Natural killer cell treated with Interleukin-12 subunit alpha and Interleukin-12 subunit beta and Interleukin-15 and Interleukin-18, amount 100 ng/mL, for 72 hours (primary cell): ENCODE measurements at places on chromosomes 1 and 21. TPM values are rescaled to one million over a fixed set of nuclear protein-coding genes. Genes with fewer than 3 reads are reported as not detected.
A peak's percentile ranks its signal among the peaks of the same experiment; 100 is the strongest.

Gene CNKSR1
- total RNA-seq: not detected

Gene TTC4
- total RNA-seq: 33.9 TPM

Gene KANK4
- not detected for total RNA-seq

DNA sequence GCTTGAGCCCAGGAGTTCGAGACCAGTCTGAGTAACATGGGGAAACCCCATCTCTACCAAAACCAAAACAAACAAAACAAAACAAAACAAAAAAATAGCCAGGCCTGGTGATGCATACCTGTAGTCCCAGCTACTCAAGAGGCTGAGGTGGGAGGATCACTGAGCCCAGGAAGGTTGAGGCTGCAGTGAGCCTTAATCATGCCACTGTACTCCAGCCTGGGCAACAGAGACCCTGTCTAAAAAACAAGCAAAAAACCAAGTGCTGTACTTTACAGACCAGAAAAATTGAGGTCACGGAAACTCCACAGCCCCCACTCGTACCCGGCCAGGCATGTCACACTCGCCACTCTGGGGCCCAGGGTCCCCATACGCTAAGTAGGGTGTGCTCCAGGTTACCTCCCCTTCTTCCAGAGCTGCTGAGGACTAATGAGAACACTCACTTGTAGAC lies 22.9 kb downstream of the ATP2B4 start:
- no peak for DNase-seq
- H3K27me3 ChIP-seq: no peaks in the 10 kb centered on the region
- H3K27ac ChIP-seq: peak overlapping the region; percentile 98
- peak overlapping the region; percentile 81 for H3K4me3 ChIP-seq
- H3K36me3 ChIP-seq: no peaks in the 10 kb centered on the region

DNA sequence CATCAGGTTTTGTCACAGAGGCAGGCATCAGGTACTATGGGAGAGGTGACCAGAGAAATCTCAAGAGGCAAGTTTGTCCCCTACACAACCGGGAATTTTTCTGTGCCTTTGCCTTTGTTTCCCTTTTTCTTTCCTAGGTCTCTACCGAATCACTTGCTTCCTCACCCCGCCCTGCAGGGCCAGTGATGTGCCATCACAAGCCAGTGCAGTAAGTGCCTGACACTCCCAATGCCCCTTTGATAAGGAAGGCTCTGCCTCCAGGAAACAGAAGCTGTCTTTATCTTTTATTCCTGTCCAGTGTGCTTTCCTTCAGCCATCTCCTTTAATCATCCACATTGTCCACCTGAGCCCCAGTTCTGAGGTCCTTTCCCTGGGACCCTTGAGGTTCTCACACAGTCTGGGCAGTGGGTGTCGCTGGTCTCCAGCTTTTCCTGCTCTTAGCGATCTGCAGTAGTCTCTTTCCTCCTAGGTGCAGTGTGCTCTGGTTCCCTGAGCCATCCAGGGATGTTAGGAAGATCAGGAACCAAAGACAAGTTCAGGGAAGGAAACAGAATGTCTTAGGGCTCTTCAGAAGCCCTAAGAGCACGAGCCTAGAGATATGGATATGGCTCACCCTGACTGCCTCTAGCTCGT lies 36.6 kb downstream of the GJA5 start:
- no peaks in the 10 kb centered on the region for H3K36me3 ChIP-seq
- peaks cover 51% of the 10 kb centered on the region for H3K27me3 ChIP-seq
- H3K27ac ChIP-seq: no peak overlapping the region
- H3K4me1 ChIP-seq: no peaks in the 10 kb centered on the region
- no peak overlapping the region for H3K4me3 ChIP-seq
- DNase-seq: no peak

GRCh38 chr1:117821774-117822482 lies 107.5 kb downstream of the GDAP2 start:
- H3K4me3 ChIP-seq: no peak overlapping the region
- peaks cover 9% of the 10 kb centered on the region for H3K27me3 ChIP-seq
- no peaks in the 10 kb centered on the region for H3K36me3 ChIP-seq
- no peak overlapping the region for H3K27ac ChIP-seq
- H3K4me1 ChIP-seq: no peaks in the 10 kb centered on the region

- H3K36me3 ChIP-seq: peaks cover 5% of the 10 kb centered on the region
- H3K27ac ChIP-seq: no peak overlapping the region
- H3K4me3 ChIP-seq: peak overlapping the region; percentile 28
- no peak for DNase-seq
Measured at GRCh38 chr1:92786111-92786901, 1.4 kb upstream of the EVI5 start.

DNA sequence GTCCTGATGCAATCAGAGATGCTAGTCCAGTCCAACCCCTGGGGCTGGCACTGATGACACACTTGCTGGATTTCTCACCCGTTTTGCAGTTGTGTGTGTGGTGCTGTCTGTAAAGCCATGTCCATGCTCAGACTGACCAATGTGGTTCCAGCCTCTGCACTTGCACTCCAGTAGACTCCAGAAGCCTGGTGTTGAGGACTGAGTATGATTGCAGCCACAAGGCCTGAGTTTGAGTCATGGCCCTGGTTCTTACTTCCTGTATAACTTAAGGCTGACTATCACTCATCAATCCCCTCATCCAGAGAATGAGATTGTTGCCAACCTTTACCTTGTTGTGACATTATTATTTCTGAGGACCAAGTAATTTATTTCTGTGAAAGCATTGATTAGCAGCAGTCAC lies 34.8 kb upstream of the IKBKE start:
- no peaks in the 10 kb centered on the region for H3K27me3 ChIP-seq
- peaks cover 30% of the 10 kb centered on the region for H3K36me3 ChIP-seq
- H3K4me3 ChIP-seq: no peak overlapping the region
- peaks cover 10% of the 10 kb centered on the region for H3K4me1 ChIP-seq
- no peak overlapping the region for H3K27ac ChIP-seq
- no peak for DNase-seq

GRCh38 chr1:17955302-17956285 lies 152.0 kb upstream of the IGSF21 start:
- H3K4me1 ChIP-seq: no peaks in the 10 kb centered on the region
- DNase-seq: no peak
- no peak overlapping the region for H3K27ac ChIP-seq
- H3K4me3 ChIP-seq: no peak overlapping the region
